Suppressor macrophage treated with lipopolysaccharide for 1 hour (primary cell): ENCODE measurements at places on chromosomes 2 and 18.

- no peak for DNase-seq
Measured at GRCh38 chr2:23041443-23041842, 343.5 kb upstream of the KLHL29 start.

- DNase-seq = peak; percentile 96
Measured at GRCh38 chr2:141557329-141558095, 573.3 kb downstream of the LRP1B start.

DNA sequence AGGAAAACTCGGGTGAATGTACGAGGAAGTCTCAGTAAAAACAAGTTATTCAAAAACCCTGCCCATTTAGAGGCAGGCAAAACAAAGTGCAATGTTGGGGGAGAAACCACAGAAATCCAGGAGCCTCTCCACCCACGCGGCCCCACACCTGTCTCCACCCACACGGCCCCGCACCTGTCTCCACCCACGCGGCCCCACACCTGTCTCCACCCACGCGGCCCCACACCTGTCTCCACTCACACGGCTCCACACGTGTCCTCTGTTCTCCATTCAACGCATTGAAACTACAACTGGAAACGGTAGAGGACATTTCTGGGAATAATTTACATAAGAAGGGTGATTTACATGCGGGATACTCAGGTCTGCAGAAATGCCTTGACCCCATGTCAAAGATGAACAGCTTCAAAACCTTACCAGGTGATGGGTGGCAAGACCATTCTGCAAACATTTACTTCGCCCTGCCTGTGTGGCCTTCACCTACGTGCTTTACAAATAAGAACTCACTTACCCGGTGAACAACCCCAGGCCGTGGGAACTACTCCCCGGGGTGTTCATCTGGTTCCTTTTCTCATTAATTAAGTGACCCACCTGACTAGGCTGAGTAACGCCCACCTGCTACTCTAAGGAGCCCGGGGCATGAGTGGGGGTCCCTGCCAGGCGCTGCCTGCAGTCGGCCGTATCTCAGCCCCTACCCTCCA, 100.4 kb downstream of the EIPR1 start:
- DNase-seq = no peak

- DNase-seq = no peak
Measured at GRCh38 chr2:8796878-8797550, 40.4 kb downstream of the KIDINS220 start.

DNA sequence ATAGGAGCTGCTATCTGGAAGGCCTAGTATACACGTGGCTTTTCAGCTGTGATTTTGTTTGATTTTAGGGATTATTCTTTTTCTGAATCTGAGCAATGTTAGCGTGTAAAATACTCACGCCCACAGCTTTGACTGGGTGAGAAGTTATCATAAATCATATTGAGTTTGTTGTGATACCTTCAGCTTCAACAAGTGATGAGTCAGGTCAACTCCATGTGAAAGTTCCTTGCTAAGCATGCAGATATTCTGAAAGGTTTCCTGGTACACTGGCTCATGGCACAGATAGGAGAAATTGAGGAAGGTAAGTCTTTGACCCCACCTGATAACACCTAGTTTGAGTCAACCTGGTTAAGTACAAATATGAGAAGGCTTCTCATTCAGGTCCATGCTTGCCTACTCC, at the start of gene GKN1:
Gene GKN1, plus strand, starts transcription at position 386 of the 400 bp plus-strand sequence. CDS start 42 bp downstream, outside the sequence.
- DNase-seq = no peak

DNA sequence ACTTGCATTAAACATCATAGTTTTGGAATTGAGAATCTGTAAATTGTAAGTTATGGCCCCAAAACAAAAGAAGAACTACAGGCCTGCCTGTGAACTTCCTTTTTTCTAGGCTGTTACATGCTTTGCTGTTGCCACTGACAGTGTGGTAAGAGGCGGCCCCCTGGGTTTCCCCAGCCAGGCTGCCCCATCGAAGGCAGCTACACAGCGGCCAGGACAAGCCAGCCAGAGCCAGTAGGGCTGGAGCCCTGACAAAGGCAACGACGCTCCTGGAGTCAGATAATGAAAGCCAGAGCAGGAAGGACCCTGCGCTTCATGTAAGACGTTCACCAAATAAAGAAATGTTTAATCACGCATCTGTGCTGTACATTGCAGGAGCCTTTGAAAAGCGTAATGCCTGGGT, 55.0 kb downstream of the ANKRD44 start:
- peak; percentile 95 for DNase-seq

DNA sequence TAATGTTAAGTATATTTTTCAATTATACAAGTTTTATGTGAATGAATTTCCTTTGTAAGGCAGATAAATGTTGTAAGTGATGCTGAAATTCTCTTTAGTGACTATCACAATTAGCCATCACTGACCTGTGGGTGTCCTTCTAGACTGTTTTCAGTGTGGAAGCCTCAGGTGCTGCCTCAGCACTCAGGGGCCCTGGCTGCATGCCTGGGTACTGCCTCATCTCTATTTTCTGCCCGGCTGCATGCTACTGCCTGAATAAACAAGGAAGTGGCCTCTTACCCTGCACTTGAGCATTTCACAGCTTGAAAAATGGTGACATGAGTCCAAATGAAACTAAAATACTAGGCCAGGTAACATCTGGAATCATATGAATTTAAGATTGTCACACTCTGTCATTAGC, 787.6 kb upstream of the SALL3 start:
- DNase-seq = no peak
